SIG-M5 (cell line): ENCODE measurements at places on chromosomes 7 and 10.

DNA sequence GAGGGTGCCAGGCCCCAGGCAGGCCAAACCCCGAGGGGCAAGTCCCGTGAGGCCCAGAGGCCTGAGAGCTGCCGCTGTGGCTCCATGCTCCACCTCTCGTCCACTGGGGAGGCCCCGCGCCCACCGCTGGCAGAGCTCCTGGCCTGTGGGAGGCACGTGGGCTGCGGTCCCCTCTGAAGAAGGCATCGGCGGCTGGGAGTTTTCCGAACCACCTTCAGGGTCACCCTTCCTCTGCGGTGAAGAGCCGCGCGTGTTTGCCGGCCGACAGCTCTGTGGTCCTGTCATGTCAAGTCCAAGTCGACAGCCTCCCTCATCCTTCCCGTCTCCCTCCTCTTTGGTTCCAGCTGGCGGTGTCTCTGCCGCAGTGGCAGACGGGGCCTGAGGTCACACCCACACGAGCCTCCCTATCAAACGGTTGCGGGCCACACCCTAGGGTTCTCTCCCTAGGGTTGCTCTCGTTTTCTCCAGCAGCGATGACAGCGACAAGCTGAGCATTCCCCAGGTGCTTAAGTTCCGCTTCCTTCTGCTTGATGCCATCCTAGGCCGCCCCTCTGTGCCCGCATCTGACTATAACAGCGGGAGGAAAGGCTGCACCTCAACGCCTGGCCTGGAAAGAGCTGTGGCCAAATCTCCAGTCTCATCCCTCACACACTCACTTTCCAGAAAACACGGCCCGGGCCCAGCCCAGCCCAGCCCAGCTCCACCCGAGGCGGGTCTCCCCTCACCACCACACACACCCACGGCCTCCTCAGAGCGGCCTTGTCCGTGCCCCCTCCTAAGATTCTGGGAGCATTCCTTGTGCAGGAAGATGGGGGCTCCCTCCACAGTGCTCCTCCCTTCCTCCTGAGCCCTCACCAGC is 185.0 kb downstream of the ELFN1 start:
- DNase-seq = no peak

- no peak for DNase-seq
These were observed 13.8 kb downstream of the POLR3A start for GRCh38 chr10:78015546-78015945.

- DNase-seq = no peak
These were observed 21.8 kb downstream of the MAP3K8 start for GRCh38 chr10:30455816-30456215.

GRCh38 chr7:133117452-133117851 is 35.6 kb upstream of the CHCHD3 start:
- no peak for DNase-seq

DNA sequence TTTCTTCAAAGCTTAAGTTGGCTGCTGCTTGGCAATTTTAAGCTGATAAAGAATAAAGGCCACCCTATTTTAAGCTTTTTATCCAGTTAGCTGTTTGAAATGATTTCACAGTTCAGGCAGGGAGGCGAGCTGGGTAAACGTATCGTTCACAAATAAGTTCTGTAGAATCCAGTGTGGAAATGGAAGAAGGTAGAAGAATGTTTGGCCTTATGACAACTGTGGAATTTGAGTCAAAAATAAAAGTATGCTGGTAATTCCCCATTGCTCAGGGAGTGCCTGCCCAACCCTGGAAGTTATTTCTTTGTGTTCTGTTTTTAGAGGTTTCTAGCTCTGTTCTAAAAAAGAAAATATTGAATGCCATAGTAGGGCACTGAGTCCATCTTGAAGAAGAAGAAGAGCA is 113.1 kb downstream of the ARL4A start:
- no peak for DNase-seq

DNA sequence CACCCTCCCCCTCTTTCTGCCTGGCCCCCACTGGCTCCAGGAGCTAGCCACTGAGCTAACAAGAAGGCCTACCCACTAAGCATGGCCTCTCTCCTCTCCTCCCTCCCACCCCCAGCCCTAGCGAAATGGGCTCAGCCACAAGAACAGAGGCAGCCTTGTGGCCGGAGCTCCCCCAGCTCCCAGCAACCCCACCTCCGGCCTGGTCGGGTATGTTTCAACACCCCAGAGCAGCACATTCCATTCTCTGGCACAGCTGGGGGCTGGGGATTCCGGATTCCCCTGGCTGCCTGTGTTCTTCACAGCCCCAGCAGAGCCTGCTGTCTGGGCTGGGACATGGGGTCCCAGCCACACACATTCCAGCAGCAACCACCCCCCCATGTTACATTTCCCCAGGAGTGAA is 9.0 kb downstream of the SFRP5 start:
- DNase-seq = no peak

DNA sequence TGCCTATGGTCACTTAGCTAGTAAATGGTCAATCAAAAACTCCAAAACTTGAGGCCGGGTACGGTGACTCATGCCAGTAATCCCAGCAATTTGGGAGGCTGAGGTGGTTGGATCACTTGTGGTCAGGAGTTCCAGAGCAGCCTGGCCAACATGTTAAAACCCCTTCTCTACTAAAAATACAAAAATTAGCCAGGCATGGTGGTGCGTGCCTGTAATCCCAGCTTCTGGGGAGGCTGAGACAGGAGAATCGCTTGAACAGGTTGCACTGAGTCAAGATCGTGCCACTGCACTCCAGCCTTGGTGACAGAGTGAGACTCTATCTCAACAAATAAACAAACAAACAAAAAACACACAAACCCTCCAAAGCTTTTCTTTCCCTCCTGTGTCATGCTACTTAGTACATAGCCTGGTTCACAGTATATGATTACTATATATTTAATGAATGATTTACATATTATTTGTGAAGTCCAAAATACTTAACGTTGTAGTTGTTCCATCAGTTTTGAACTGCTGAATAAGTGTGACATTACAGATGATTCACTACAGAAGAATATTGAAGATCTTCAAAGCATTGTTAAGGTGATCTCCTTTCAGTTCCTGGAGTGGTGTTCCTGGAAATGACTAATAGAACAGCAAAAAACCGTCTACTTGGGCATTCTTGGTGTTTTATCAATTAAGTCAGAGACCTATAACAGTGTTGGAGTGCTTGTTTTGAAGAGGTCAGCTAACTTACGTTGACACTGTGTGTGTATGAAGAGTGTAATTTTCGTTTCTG is 72.9 kb downstream of the ADK start:
- no peak for DNase-seq

- no peak for DNase-seq
These were observed 106.4 kb upstream of the CDCA7L start for GRCh38 chr7:22051886-22052673.

GRCh38 chr7:107206706-107207105 is 37.9 kb downstream of the HBP1 start:
- no peak for DNase-seq

GRCh38 chr7:36545291-36545690 is 155.6 kb downstream of the ANLN start:
- DNase-seq = no peak

GRCh38 chr10:90087197-90088023 is 386.0 kb downstream of the KIF20B start:
- no peak for DNase-seq

DNA sequence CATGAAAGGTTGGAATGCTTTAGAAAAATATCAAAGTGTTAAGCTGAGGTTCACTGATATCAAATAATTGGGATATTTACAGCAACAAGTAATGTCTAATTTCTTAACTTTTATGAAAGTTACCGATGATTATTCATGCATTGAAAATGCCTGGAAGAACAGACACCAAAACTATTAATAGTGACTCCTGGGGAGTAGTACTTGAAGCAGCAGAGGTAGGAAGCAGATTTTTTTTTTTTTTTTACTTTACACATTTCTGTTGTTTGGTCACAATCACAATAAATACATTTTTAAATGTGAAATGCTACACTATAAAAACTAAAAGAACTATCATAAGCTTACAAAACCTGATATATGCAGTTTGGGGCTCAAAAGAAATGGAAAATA is 70.5 kb upstream of the FGL2 start:
- DNase-seq = no peak

GRCh38 chr10:7887174-7887816 is 69.0 kb downstream of the TAF3 start:
- DNase-seq = no peak

- DNase-seq = no peak
These were observed 41.8 kb downstream of the CHST3 start for GRCh38 chr10:72006026-72006425.
